ENCODE measurements at places on chromosomes 5 and 9. TPM values are rescaled to one million over a fixed set of nuclear protein-coding genes. Genes with fewer than 3 reads are reported as not detected.

GRCh38 chr9:4666042-4666699 lies at the start of gene SPATA6L:
SPATA6L (minus strand) TSS chr9:4666480; CDS start chr9:4666250, 230 bp downstream.
- DNase-seq = peak; percentile 45

- DNase-seq = peak; percentile 92
These were observed at the start of gene IL31RA for GRCh38 chr5:55850839-55851674. IL31RA (plus strand) TSS chr5:55851357; CDS start chr5:55851571, 214 bp downstream.

DNA sequence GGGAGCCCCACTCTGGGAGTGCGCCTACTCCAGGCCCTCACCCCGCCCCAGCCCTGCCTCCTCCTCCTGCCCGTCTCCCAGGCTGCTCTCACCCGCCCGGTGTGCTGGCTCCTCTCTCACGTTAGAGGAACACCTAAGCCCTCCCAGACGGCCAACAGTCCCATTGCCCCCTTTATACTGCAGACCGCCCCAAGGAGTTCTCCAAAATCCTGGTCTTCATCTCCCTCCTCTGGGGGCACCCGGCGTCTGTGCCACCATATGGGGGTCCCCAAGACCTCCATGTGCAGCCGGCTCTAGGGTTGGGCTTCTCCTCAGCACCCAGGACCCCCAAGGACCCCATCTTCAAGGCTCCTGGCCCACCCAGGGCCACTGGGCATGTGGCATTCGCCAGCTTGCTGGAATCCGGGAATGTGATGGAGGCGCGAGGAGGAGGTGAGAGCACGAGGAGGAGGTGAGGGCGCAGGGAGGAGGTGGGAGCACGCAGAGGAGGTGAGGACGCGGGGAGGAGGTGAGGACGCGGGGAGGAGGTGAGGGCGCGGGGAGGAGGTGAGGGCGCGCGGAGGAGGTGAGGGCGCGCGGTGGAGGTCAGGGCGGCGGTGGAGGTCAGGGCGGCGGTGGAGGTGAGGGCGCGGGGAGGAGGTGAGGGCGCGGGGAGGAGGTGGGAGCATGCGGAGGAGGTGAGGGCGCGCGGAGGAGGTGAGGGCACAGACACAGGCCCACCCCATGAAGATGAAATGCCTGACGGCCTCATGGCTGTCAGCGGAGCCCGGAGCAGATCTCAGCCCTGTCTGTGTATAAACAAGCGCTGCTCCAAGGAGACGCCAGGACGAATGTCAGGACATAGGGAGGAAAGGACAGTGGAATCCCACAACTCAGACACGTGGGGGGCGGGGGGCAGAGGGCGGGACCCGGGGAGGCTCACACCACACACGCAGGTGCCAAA lies 41.2 kb downstream of the EXD3 start:
- DNase-seq = no peak

DNA sequence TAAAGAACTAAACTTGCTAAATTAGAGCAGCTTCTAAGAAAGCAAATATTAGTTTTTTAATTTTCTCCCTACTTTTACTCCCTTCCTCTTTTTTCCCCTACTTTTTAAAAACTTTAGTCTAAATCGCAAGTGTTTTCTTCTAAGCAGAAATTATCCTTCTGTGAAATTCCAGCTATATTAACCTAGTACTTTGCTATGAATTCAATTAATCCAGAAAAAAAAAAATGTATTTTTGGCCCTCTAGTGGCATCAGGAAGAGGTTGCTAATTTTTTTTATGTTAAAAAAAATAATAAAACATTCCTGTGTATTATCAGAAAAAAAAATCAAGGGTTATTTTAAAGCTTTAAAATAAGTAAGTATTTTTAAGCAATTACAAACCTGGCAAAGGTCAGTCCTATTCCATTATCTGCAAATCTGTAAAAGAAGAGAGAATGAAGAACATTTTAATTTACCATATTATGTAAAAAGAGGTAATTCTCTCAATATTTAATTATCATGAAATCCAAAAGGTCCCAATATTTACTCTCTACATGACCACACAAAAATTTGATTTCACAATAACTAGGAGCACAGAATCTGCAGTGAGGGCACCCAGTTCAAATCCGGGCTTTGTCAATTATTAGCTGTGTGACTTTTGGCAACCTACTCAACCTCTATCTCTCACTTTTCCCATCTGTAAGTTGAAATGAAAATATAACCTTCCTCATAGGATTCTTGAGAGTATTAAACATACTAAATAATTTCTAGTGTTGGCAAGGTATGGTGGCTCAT lies 52.0 kb downstream of the CEMIP2 start:
- DNase-seq = no peak

PCDHGA12 gene
- 9.7 TPM for total RNA-seq

DNA sequence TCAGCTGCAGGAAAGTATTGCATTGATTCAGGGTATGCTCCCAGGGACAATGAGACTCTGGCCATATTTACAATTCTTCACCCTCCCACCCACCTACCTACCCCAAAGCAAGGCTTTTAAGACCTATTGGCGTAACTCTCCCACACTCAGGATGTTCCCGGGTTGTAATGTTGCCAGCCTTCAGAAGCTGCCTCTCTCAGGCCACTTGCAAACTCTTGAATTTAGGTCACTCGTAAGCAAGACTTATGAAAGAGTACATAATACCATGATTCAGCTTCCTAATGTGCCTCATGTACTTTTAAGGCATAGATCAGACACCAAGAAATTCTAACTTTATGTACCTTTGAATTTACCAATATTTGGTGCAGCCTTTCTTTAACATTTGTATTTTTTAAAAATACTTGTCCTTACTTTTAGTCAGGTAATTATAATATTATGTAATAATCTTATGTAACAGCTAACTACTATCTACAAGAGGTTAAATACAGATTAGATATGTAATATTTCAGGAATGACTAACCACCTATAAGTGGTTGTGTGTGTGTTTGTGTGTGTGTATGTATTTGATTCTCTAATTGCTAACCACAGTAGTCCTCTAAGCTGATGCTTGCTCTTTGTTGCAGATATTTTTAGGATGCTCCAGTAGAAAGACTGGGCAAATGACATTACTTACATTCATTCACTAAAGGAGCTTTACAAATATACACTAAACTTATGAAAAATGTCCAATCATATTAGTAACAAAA lies 630.5 kb upstream of the MEF2C start:
- DNase-seq = no peak

DNA sequence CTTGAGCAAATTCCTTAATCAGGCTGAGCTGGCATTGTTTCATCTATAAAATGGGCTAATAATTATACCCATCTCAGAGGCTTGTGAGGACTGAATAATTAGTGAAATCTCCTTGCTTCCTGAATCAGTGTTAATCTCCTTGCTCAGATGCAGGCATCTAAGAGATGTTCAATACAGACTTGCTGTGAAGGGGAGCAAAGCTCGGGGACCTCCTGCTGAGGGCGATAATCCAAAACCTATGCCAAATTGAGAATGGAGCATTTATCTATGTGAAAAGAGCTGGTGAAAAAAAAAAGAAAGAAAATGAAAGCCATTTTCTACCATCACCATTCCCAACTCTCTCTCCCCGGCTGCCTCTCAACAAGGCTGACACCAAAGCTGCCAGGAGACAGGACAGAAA lies 37.3 kb downstream of the ADRA1B start:
- DNase-seq = no peak

GPR151 gene
- total RNA-seq = not detected

- no peak for DNase-seq
These were observed 96.5 kb upstream of the DAB2 start for GRCh38 chr5:39521098-39521860.

IQGAP2 gene
- total RNA-seq = 0.36 TPM

DNA sequence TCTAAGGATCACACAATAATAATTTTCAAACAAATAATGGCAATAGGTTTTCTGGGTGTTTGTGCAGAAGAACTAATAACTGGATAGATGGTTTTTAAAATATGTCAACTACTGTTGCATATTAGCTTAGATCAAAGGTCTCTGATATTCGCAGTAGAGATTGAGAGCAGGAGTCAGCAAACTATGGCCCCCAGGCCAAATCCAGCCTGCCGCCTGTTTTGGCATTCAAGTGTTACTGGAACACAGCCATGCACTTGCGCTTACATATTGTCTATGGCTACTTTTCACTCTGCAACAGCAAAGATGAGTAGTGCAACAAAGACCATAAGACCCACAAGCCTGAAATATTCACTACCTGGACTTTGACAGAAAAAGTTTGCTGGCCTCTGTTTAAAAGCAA lies 260.8 kb downstream of the GRIA1 start:
- DNase-seq = no peak

DNA sequence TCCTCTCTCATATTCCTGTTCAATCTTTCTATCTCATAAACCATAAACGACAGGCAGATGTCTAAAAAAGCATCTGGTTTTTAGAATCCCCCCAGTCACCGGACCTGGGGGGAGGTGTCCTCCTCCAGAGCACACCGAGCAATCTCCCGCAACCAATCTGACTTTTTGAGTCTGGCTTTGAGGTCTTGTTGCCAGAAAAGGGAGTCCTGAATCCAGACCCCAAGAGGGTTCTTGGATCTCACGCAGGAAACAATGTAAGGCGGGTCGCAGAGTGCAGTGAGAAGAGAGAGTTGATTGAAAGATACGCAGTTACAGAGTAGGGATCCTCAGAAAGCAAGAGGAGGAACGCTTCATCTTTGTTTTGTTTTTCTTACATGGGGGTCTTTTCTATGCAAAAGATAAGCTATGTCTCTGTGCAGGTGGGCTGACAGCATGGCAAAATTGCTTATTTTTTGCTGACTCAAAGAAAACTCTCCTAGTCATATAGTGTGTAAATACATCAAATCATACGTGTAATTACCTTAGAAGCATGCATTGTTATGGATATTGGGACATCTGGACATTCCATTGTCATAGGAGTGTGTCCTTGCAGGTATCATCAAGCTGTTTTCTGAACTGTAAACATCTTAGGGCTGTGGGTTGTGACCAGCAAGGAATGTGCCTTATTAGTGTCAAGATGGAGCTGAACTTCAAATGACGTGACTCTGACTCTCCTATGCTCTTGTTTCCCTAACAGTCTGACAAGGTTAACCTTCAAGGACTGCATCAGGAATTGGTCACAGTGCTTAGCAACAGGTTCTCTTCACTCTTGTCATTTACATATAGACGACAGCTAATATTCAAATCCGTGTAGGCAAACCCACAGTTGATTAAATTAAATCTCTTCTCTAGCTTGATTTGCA lies 159.3 kb upstream of the DAPK1 start:
- no peak for DNase-seq

WWC1 gene
- total RNA-seq = 10.3 TPM

HBEGF gene
- 18.8 TPM for total RNA-seq

DNA sequence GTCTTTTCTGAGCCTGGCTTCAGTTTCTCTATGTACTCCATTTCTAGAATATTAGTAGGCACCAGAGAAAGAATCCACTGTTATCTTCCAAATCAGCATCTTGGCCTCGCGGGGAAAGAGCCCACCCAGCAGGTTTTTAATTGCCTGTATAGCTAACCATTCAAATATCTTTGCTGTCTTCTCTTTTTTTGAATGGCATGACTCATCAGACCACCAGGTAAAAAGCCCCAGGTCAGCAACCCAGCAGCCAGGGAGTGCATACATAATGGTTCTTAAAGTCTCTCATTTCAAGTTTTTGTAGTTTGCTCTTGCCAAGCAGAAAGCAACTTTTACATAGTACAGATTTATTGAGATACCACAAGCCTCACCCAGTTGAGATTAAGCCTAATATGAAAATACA lies 50.7 kb downstream of the TMEM167A start:
- DNase-seq = no peak

- no peak for DNase-seq
These were observed 158.8 kb downstream of the SLF1 start for GRCh38 chr5:94777056-94777880.

GPRIN1 gene
- total RNA-seq = 2.5 TPM

DNA sequence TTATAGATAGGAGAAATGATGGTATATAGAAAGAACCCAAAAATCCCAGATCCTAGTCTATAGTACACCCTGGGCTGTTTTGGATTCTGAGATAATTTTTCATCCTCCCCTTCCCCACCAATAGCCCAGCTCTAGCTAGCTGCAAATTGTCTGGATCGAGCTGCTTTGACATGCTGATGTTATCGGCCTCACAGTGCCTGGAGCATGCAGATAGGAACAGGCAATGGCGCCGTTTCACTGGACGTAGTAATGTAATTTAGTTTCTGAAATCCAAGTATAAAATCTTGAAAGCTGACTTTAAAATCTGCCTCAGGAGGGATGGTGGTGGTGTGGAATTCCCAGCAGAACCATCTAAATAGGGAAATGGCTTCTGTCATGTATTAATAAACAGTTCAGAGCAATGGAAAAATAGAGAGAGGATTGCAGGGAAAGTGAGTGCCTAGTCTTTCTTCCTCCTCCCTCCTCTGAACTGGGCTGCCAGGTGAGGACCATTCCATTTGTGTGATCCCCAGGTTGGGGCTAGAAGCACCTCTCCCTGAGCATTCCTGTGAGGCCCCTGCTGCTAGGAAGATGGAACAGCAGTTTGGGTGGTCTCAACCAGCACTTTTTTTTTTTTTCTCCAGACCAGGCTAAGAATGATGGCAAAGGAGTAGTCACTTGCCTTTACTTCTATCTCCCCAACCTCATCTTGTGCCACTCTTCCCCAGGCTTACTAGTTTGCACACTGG lies 31.9 kb downstream of the FAM219A start:
- no peak for DNase-seq

DNA sequence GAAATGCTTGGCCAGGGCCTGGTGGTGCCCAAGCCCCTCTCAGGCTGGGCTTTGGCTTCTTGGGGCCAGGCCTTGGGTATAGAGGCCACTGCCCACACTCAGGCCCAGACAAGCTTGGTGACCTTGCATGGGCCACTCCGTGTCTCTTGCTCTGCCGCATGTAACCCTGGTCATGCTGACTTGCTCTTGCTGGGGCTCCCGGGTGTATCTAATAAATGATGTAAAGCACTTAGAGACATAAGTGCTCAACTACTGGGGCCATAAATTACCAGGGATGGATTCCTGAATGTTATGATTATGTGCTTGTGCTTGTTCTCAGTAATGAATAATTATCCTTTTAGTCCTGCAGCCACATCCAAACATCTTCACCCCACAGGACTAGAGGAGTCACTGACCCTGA lies 54.0 kb downstream of the C5orf15 start:
- DNase-seq = no peak

GRCh38 chr5:164184158-164184557 lies 678.7 kb downstream of the MAT2B start:
- no peak for DNase-seq

DNA sequence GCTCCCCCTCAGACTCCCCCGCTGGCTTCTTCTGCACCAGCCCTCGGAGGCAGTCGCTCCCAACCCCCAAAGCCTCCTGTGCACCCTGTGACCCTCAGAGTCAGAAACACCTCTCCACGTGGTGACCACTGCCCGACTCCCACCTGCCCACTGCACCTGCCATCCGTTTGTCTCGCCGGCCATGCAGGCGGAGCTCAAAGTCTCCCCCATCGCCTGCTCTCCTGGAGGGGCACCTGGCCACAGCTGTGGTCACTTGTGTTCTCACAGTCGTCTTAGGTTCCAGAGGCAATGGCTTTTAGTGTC lies 38.2 kb downstream of the MRPL36 start:
- DNase-seq = no peak

Data from IMR-90 (cell line).